ENCODE measurements at places on chromosomes 3 and 15.

- no peak for DNase-seq
Measured at GRCh38 chr3:55169608-55170072, 241.8 kb upstream of the LRTM1 start.

- no peak for DNase-seq
Measured at GRCh38 chr15:101310508-101310907, 15.5 kb upstream of the SNRPA1 start.

DNA sequence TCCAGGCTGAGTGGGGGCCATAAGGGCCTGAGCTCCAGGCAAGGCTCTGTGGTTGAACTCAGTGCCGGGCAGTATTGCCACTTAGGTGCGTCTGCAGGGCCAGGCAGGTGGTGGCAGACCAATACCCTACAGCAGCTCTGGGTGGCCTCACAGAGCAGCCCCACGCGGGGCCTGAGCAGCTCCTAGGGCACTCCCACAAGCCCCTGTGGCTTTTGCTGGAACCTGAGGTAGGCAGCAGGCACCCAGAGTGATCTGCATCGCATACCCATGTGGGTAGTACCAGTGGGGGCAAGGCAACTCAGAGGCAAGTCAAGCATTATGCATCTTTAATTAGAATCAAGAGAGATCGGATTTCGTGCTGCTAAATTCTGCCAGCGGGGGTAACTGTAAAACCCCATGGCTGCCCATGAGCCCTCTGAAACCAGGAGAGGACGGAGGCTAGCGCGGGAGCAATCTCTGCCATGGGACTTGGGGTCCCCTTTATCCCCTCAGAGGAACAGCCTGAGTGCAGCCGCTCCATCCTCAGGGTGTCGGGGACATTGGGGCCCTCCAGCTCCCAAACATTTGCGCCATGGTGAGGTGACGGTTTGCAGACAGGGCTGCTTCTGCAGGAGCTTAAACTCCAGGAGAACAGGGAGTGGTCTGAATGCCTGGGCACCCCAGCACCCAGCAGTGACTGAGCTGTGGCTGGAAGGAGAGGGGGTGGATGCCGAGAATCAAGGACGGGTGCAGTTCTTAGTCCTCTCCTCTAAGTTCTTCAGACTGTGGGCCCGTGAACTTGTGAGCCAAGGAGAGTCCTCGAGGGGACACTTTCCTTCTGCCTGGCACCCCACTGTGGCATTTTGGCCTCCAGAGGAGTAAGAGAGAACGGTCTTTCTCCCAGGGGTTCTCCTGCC, 62.4 kb upstream of the PCSK6 start:
- no peak for DNase-seq

DNA sequence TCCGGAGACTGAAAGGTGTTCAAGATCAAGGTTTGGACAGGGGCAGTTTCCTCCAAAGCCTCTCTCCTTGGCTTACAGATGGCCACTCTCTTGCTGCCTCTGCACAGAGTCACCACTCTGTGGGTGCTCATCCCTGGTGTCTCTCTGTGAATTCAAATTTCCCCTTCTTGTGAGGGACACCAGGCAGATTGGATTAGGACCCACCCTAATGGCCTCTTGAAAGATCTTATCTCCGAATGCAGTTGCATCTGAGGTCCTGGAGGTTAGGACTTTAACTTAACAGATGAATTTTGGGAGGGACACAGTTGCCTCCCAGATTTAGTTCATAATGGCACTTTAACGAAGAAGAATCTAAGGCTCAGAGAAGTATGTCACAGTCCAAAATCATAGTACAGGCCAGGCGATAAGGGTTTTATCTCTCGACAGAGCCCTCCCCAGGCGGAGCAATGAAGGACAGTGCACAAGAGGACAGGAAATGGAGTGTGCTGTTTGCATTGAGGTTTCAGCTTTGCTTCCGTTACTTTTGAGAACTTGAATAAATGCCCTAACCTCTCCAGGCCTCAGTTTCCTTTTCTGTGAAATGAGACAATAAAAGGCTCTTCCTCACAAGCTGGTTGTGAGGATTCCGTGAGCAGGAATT, 38.9 kb upstream of the KIF23 start:
- DNase-seq = no peak

DNA sequence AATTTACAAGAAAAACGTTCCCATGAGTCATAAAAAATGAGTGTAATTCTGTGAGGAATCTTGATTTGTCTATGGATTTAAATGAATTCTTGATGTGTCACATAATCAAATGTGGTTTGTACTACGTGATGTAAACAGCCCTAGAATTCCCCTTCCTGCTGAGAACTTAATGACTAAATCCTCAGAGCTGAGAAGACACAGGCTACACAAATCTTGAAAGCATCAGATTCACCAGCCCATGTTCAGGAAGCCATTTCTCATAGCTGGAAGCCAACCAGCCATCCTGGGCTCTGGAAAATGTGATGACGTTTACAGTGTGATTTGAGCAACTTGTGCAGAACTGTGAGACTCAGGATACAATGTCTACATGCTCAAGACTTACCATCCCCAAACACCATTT, 193.7 kb upstream of the MME start:
- no peak for DNase-seq

GRCh38 chr15:56495053-56495452, 30.1 kb upstream of the MNS1 start:
- no peak for DNase-seq

DNA sequence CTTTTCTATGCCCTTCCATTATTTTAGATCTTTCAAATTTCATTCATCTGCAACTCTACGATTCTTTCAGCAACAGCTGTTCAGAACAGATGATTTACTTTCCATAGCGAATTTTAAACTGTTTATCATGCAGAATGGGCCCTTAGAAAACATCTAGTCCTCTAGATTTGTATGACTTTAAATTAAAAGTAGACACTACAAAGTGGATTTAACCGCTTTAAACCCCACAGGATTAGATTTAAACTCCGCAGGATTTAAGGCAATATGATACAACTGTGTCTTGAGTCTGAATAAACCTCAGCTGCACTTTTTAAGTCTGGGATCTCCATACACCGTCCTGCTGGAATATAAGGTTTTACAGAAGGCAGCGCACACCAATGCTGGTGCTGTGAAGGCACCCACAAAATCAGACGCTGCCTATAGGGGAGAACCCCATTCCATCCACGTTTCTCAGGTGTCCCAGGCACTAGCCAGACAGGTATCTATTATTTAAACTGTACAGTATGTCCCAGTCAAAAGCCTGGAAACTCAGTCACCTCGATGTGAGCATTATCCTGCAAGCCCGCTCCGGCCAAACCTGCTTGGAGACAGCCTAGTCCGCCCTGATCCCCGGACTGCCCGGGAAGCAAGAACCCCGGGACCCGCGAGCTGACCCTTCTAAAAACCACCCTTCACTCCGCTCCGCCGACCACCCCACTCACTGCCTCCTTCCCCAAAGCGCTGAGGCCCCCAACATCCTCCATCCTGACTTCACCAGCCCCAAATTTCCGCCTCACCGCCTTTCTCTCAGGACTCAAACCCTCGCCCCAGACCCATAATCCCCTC, 768 bp downstream of the ANO10 start:
- DNase-seq = no peak

GRCh38 chr15:94615688-94616087, 384.3 kb downstream of the MCTP2 start:
- DNase-seq = no peak

GRCh38 chr3:181622365-181622764, 89.4 kb upstream of the SOX2 start:
- no peak for DNase-seq

All from stimulated activated CD4-positive, alpha-beta T cell treated with anti-CD3 and anti-CD28 coated beads, Interleukin-15, amount 100 ng/mL, for 1 hour (primary cell).